ENCODE measurements at places on chromosomes 16 and 17. TPM values are rescaled to one million over a fixed set of nuclear protein-coding genes. Genes with fewer than 3 reads are reported as not detected.
A peak's percentile ranks its signal among the peaks of the same experiment; 100 is the strongest.

Gene RAB37
- total RNA-seq = 0.53 TPM

Gene VWA3A
- not detected for total RNA-seq

GRCh38 chr17:74386386-74386785 lies 19.1 kb downstream of the GPR142 start:
- DNase-seq = no peak

DNA sequence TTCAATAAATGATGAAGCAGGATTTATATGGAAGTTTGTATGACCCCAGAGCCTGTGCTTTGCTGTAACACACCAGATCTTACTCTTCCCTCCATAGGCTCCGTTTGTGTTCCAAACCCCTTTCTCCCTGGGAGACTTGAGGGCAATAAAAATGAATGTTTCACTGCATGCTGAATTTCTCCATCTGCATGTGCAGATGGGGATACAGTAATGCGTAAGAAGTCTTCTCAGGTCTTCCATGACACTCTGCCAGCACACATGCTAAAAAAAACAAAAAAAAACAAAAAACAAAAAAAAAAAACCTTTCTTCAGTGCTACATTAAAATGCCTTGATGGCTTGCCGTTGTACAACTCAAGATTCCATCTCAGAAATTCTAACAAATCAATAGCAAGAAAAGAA lies 170.2 kb upstream of the ANKFN1 start:
- DNase-seq = no peak

- DNase-seq = peak; percentile 13
Measured at GRCh38 chr17:32998111-32998886, 6.7 kb downstream of the SPACA3 start.

- no peak for DNase-seq
Measured at GRCh38 chr17:20300436-20300934, 166.9 kb downstream of the LGALS9B start.

DNA sequence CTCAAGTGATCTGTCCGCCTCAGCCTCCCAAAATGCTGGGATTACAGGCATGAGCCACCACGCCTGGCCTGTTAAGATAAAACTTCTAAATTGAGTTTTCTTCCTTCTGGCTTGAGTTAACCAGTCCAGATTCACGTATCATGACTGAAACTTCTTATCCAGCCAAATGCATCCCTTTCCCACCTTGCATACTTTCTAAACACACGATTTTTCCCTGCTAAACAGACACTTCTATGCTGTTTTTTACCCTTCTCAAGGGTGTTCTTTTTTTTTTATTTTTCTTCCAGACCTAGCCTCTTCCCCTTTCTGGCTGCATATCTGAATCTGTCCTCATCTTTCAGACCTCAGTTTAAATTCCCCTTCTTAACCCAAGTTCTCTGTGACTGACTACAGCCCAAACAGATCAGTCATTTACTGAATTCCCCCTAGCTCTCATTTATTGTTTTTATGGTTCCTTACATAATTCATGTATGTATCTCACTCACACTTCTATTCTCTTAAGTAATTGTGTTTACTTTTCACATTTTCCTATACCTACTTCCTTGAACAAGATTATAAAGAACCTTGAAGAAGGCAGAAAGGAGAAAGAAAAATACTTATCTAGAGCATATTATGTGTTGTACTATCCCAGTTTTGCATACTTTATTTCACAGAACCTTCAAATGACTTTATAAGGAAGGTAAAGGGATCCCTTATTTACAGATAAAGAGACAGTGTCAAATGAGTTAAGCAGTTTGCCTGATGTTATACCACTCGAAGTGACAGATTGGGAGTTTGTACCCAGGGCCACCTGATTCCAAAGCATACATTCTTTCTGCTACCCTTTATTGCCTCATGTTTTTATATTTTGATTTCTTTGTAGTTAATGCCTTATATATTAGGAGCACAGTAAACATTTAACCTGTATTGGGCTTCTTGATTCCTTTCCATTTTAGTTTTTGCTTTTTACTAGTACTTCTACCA lies 5.2 kb downstream of the EVI2B start:
- DNase-seq = no peak

Gene EPX
- total RNA-seq = not detected

Gene CD300LG
- not detected for total RNA-seq

Gene TBC1D3C
- total RNA-seq = not detected

Gene DYNLRB2
- not detected for total RNA-seq

DNA sequence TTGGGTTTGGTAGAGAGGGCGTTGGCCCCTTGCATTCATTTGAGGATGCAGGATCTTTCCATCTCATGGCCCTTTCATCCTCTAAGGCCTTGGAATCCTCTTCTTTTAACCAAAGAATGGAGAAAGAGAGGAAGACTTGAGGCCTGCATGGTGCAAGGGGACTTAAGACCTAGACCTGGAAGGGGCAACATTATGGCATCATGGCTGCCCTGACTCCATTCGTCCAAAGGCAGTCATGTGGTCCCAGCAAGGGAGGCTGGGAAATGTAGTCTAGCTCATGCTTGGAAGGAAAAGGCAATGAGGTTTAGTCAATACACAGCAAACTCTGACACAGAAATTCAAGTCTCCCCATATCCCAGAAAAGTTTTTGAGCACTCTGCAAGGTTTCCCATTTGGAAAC lies 30.7 kb upstream of the CDRT4 start:
- no peak for DNase-seq

Data from pulmonary artery endothelial cell (primary cell).